ENCODE measurements at places on chromosomes 5 and 9.

DNA sequence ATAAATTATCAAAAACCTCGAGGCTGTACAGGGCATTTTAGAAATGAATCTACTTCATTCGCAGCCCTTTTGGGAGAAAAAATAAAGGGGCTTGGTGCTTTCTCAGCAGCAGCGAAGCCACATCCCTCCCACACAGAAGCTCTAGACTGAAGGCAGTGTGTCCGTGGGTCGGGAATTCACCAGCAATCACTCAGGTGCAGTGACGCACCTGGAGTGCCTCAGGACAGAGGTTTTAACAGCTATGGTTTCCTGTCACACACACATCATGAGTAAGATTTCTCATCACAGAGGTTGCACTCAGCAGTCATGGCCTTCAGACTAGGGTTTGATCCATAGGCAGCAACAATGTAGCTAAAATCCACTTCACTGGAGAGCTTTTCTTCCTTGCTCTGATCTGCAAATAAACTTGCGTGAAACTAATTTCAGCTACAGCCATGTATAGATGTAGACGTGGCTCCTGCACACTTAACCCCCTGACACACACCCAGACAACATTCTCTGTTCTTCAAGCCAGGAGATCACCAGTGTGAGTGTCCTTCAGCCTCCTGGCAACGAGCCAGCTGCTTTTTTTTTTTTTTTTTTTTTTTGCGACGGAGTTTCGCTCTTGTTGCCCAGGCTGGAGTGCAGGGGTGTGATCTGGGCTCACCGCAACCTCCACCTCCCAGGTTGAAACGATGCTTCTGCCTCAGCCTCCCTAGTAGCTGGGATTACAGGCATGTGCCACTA is 34.8 kb downstream of the DYNC2I2 start:
- DNase-seq = no peak

GRCh38 chr9:83271665-83272071 is 208.7 kb upstream of the RASEF start:
- DNase-seq = no peak

DNA sequence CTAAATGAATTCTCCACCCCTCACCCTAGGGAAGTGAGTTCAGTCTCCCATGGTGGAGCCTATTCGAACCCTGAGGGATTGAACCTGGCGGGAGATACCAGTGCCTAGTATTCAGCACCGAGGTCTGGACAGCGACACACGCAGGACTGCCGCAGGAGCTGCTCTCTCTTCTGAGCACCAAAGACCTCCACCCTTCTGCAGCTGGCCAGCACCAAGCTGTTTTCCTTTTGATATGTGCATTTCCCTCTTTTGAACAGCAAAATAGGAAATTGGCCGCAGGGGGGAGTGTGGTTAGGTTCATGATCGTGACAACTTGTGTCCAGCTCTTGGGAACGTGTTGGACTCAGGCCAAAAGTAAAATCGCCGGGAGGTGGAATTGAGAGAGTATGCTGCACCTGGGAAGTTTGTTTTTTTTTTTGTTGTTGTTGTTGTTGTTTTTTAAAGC is 1.2 kb upstream of the PCSK1 start:
- no peak for DNase-seq

DNA sequence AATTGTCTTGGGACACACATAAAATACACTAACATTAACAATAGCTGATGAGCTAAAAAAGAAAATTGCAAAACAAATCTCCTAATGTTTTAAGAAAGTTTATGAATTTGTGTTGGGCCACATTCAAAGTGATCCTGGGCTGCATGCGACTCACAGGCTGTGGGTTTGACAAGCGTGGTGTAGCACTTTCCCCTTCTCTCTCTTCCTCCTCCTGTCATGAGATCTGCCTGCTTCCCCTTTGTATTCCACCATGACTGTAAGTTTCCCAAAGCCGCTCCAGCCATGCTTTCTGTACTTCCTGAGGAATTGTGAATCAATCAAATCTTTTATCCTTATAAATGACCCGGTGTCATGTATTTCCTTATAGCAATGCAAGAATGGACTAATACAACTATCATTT is 178.0 kb downstream of the TLR4 start:
- no peak for DNase-seq

DNA sequence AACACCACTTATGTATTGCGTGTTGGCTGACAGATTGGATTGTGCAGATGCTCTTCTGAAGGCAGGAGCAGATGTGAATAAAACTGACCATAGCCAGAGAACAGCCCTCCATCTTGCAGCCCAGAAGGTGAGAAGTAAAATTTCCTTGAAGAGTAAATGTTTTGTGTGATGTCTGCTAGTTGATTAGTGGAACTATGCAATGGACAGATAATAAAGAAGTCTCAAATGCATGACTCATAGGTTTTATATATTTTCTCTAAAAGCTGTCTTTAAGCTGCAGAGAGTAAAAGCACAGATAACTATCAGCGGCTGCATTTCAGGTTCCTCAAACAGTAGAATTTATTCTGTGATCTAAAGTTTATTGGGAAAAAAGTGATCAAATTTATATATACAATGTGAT is 27.4 kb downstream of the INVS start:
- no peak for DNase-seq

GRCh38 chr5:87340716-87341115 is 72.0 kb downstream of the CCNH start:
- no peak for DNase-seq

GRCh38 chr9:110844121-110844520 is 175.5 kb downstream of the MUSK start:
- DNase-seq = no peak

GRCh38 chr9:126440940-126441339 is 114.3 kb downstream of the MVB12B start:
- no peak for DNase-seq

DNA sequence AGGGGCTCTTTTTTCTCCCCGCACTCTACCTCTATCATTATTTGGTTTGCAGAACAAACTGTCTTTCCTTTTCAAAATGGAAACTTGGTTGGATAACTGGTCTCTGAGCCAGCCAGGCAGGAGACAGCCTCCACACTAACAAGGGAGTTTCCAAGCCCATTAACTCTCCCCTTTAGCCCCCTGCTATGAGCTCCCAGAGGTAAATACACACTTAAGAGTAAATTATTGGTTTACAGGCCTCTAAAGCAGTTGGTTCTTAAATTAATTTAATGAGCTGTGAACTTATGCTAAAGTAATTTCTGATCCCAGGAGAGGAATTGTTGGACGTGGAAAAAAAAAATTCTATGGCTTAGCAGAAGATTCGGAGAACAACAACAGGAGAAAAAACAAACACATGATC is 30.3 kb downstream of the EPB41L4A start:
- DNase-seq = no peak

- no peak for DNase-seq
These were observed 22.5 kb downstream of the FOXD1 start for GRCh38 chr5:73426034-73426433.

- DNase-seq = no peak
These were observed 84.2 kb downstream of the GIN1 start for GRCh38 chr5:103035701-103036100.

GRCh38 chr5:113117543-113118115 is 141.0 kb downstream of the DCP2 start:
- DNase-seq = no peak

DNA sequence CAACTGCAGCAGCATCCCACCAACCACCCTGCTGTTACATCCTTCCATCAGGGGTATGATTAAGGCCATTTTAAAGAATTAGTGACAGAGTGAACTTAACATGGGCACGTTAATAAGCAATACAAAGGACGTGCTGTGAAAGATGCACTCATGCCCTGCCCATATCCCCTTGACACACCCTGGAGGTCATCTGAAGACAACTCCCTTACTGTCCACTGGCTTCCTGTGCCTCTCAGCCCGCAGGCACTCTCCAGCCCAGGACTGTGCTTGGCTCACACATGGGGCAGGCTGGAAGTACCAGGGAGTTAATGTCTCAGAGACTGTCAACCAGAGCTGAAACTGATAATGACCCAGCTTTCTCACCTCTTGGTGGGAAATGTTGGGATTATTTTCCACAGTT is 81.8 kb downstream of the TRIM36 start:
- DNase-seq = no peak

DNA sequence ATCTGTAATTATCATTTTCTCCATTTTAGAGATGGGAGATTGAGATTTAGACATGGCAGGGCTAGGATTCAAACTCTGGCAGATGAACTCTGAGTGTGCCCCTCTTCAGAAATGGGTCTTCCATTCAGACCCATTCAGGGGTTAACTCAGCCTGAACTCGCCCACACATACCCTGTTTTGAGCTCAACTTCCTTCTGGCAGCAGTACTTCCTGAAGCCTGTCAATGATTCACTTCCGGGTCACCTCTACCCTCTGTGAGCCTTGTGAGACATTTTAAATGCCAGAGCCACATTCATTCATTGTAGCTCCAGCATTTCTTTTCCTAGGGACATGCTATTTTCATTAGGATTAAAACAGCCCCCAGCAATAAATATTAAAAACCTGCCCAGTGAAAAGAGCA is 209.3 kb upstream of the SLC24A2 start:
- no peak for DNase-seq

DNA sequence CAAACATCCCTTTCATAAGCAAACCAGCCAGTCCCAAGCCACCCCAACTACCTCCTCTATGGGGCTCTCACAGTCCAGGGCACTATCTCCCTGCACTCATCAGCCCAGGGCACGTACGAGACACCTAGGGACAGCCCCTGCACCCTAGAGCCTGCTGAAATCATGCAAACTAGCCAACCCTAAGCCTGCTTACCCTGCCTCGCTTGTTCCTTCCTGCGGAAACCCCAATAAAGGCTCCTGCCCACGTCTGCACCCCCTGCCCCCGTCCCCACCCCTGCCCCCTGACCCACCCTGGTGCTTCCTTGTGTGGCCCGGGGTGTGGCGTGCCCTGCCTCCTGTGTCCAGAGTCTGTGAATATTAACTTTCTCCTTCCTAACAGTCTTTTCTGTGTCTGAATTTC is 135.9 kb downstream of the GADD45G start:
- DNase-seq = peak; percentile 32

DNA sequence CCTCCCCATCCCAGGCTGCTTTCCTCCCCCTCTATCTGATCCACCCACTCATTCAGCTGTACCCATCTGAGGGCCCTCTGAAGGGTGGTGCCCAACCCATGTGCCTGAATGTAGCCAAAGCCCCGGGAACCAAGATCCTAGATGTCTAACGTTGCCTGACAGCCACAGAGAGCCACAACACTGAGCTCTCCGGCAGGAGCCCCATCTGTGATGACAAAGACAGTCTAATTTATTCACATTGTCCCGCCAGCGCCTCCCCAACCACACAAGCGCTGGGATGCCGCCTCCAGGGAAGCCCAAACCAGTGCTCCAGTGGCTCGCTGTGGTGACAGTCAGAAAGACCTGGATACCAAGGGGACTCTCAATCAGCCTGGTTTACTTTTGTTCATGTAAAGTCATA is 8.4 kb downstream of the IGFBPL1 start:
- DNase-seq = no peak
